Activated T-helper 1 cell treated with anti-CD3 and anti-CD28 coated beads, Interleukin-2, amount 50 U/mL, for 16 hours (primary cell): ENCODE measurements at places on chromosomes 2 and 18.

DNA sequence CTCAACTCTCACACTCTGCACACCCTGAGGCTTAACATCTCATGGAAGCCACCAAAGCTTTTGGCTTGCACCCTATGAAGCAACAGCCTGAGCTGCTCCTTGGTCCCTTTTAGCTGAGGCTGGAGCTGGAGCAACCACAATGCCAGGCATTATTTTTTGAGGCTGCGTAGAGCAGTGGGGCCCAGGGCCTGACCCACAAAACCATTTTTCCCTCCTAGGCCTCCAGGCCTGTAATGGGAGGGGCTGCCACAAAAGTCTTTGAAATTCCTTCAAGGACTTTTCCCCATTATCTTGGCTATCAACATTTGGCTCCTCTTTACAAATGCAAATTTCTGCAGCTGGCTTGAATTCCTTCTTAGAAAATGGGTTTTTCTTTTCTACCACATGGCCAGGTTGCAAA is 39.8 kb downstream of the CTNNA2 start:
- DNase-seq: no peak

GRCh38 chr2:100451092-100451491 is 19.2 kb upstream of the NMS start:
- no peak for DNase-seq

- DNase-seq: no peak
Observed at GRCh38 chr2:186780701-186781316, 68.2 kb downstream of the ZSWIM2 start.

DNA sequence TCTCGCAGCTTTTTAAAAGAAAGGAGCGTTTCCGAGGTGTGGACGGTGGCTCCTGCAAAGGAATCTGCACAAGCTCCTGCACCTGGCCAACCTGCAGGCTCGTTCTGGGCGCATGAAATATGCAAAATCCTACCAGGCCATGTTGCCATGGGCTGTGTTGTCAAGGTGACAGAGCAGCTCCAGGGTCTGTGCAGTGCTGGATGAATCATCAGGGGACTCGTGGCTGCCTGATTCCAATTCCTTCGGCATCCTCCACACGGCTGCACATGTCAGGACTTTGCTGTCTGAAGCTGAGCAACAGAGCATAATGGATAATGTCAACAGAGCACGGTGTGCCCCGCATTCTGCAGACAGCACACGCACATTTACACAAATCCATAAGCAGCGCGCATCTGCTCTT is 120.5 kb downstream of the EIPR1 start:
- DNase-seq: no peak

DNA sequence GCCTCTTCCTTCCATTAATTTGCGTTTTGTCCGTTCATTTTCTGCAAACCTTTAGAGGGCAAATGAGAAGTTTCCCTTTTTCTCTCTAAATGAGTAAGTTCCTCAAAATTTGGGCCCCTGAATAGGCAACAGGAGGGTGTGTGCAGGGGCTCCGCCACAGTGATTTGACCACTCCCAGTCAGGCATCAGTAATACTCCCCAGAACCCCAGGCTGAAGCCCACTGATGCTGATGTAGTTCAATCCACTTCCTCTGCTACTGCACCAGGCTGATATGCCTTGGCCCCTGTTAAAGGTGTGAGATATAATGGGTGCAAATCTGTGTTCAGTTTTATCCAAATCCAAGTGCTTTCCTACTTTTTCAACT is 1150.0 kb downstream of the RPIA start:
- no peak for DNase-seq

DNA sequence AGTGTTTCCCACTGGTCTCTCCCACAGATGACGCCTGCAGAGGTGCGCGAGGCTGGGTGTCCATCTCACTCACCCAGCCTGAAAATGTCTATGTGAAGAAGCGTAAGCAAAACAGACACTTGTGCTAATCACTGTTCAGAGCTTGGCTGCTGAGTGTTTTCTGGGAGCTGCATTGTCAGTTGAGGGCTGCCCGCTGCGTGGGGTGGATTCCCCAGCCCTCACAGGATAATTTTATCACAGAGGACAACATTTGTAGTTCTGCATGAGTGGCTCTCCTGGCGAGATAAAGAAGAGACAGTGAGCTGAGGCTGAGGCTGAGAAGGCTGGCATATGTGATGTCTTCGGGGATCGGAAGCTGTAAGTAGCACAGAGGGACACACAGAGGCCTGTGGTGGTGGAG is 16.2 kb upstream of the CAPN13 start:
- no peak for DNase-seq

DNA sequence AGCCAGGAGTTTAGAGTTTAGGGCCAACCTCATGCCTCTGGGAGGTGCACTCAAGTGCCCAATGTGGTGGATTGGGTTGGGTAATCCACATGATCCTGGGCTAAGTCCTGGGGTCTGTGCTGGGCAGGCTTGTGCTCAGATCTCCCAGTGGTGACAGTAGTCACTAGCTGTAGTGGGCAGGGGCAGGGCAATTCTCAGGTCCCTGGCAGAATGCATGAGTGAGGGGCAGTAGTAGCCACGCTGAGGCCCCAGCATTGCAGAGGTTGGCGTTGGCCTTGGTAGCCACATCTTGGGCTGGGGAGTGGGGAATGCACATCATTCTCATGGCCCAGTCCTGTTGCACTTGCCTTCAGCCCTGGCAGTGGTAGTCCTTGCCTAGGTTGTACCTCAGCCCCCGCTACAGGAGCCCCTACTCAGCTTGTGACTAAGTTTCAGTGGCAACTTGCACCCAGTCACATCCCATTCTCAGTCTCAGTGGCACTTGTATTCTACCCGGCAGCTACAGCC is 269.9 kb downstream of the GULP1 start:
- no peak for DNase-seq
